HuH-7 (cell line): ENCODE measurements at places on chromosomes 4 and X.
A peak's percentile ranks its signal among the peaks of the same experiment; 100 is the strongest.

DNA sequence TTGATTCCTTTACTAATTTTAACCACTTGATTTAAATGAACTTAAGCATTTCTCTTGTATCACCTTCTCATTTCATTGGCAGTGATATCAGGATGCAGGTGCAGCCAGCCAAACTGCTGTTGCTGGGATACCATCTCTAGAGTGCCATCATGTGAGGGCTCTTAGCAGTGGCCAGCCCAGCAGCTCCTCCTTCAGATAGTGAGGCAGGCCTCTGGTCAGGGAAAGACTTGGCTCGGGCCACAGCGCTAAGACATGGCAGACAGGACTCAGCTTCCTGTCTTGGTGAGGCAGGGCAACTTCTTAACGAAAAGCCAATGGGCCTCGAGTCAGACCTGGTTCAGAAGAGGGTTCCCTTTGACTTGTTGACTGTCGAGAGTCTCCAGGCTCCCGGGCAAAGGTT, 50.0 kb downstream of the NOP14 start:
- DNase-seq: no peak

DNA sequence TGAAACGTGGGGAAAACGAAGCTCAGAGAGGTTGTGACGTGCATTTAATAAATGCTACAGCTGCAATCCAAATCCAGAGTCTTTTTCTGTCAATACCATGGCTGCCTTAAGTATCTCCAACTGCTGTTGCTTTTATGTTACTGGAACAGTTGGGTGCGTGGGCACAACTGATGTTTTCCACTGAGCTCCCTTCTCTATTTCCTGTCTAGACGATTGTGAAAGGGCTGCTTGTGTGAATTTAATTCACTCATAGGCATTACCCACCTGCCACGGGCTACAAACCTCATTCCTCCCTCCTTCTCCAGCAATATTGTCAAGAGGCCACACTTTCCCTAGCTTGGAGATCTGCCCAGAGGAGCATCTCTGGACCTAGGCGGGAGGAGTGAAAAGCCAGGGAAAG, 526.0 kb downstream of the MID1IP1 start:
- no peak for DNase-seq

- no peak for DNase-seq
Measured at GRCh38 chr4:72966652-72967051, 102.9 kb downstream of the COX18 start.

DNA sequence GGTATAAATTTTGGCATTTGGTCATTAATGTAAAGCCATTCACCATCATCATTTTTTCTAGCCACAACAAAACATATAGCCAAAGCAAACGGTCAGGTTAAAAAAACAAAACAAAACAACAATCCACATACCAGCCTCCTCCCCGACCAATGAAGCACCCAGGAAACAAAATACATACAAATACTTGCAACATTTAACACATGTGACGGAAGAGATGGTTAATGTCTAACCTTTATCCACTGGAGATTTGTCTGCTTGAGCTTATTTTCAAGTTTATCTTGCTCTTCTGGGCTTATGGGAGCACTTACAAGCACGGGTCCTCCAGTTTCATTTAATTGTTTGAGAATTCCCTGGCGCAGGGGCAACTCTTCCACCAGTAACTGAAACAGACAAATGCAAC, 857.5 kb upstream of the FTHL17 start:
- DNase-seq: no peak

DNA sequence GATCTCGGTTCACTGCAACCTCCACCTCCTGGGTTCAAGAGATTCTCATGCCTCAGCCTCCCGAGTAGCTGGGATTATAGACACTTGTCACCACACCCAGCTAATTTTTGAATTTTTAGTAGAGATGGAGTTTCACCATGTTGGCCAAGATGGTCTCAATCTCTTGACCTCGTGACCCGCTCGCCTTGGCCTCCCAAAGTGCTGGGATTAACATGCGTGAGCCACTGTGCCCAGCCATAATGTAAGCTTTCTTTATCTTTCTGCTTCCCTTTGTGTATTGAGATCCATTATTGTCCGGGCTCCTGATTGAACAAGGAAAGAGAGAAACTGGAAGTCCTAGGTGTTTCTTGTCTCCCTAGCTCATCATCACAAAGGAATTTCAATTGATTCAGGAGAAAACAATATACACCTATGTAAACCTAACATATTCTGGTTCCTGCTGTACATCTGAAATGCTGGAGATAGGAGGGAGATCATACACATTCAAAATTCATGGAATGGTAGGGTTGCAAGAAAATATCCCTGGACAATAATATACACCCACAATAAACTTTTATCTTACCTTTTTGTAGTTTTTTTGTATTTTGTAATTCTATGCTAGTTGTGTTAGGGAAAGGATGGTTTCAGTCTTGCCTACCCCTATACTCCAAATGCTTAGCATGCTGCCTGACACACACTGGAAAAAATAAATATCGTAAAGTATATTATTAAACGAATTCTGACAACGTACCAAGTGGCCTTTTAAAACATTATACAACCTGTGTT, 194.4 kb upstream of the HS3ST1 start:
- DNase-seq: no peak

- DNase-seq: peak; percentile 27
Measured at GRCh38 chr4:47933840-47934239, 19.5 kb upstream of the NFXL1 start.

DNA sequence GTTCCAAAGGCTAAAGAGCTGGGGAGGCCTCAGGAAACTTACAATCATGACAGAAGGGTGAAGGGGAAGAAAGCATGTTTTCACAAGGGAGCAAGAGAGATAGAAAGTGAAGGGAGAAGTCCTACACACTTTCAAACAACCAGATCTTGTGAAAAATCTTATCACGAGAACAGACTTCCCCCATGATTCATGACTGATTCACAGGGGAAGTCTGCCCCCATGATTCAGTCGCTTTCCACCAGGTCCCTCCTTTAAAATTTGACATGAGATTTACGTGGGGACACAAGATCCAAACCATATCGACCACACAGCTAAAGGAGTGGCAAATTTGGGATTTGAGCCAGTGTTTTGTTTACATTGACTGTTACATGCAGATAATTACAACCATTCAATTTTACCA, 971.1 kb upstream of the HS3ST1 start:
- DNase-seq: no peak
